ENCODE measurements at places on chromosomes 3 and 15.

- no peak for DNase-seq
Measured at GRCh38 chr3:65200310-65200970, 512.6 kb upstream of the ADAMTS9 start.

DNA sequence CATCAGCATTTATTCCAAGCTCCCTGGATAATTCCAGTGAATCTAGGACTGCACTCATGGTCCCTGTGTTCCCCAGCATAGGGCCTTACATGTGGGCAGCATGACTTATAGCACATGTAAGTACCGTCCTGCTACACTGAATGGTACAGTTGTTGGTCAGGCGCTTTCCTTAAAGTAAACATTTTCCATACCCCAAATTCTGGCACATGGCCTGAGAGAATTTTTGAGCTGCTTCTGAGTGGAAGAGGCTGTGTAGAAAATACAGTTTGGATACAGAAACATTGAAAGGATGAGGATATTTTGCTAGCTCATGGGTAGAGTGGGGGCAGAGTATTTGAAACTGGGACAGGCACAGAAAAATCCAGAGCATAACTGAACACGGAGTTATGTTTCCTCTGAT, 27.6 kb downstream of the CORO2B start:
- no peak for DNase-seq

- no peak for DNase-seq
Measured at GRCh38 chr3:39146611-39147591, 6.5 kb downstream of the CSRNP1 start.

DNA sequence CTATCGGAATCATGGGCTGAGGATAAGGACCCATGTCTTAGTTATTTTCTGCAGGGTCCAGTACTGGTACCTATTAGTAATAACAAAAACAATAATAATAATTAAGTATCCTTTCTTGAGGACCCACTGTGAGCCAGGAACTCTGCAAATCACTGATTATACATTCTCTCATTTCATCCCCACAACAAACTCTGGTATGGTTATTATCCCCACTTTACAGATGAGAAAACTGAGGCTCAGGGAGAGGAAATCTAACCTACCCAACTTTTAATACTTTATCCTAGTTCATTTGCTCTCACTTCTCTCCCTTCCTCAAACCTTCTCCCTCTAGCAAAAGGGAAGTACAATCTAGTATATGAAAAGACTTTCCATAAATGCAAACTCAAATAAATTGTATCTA, 528.4 kb upstream of the PROK2 start:
- no peak for DNase-seq

DNA sequence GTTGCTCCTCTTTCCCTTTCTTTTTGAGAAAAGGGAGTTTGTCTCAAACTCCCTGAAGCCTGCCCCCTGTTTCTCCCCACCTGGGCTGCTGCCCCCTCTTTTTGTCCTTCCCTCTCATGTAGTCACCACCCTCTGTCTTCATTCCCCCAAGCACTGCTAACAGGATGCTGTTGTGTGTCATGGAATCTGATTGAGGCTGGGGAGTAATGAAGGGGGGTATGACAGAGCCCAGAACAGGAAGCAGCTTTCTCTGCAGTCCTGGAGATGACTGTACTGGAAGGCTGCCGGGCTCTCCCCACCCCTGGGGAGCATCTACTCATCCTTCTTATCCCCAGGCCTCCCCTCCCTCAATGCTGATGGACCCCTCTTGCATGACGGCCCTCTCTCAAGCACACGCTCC, 181.6 kb downstream of the ABHD5 start:
- DNase-seq, result no peak

- DNase-seq, result no peak
Measured at GRCh38 chr3:188400494-188401243, 246.7 kb downstream of the LPP start.

DNA sequence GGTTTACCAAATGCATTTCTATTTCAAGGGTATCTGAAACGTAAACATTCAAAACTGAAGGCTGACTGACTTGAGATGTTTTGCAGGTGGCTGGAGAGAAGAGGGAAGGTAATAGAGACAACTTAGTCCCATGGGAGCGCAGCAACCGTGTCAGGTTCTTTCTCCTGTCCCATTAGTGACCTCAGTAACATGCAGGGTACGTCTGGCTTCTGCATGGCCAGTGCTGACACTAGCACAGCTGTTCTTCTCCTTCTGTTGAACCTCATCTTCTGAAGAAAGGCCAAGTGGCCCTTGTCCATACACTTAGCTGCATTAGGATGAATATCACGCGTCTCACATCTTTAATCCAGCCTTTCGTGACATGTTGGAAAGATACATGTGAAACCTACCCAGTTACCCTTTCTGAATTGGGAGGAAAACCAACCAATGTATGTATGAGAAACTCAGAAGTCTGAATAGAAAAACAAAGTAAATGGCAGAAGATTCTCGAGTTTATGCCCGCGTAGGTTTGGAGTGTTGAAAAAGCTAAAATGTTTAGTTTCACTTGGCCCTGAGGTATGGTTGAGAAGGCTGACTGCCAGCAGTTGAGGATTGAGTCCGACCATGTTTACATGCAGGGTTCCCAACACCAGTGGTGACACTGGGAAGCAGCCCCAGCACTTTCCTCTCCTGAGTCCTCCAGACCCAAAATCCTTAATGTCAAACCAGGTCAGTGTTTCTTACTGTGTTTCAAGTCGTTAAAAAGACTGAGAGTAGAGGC, 10.3 kb downstream of the NCBP2 start:
- no peak for DNase-seq

DNA sequence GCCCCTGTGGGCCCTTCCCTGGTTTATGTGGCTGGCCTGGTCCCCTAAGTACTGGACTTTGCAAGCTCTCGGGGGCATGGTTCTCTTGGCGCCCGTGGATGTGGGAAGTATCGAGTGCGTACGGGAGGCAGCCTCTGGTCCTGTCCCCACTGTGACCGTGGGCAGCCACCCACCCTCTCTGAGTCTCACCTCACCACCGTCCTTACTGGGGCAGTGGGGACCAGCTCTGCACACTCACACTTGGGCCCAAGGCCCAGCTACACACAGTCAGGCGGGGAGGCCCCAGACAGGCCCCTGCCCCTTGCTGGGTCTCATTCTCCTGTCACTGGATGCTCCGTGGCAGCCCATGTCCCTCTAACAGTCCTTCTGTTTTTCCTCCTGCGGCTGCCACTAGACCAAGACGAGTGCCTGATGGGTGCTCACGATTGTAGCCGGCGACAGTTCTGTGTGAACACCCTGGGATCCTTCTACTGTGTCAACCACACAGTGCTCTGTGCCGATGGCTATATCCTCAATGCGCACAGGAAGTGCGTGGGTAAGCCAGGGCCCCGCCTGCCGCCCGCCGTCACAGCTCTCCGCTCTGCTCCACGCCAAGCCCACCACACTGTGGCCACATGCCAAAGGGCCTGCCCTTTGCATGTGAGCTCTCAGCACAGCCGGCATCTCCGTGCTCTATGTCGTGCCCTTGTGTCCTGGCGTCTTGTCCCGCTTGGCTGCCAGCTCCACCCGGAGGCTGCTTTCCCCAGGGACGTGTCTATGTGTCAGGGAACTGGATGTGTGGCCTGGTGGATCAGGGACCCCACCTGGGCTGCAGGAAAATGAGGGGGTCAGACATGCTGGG, 72.7 kb downstream of the FBLN2 start:
- no peak for DNase-seq

DNA sequence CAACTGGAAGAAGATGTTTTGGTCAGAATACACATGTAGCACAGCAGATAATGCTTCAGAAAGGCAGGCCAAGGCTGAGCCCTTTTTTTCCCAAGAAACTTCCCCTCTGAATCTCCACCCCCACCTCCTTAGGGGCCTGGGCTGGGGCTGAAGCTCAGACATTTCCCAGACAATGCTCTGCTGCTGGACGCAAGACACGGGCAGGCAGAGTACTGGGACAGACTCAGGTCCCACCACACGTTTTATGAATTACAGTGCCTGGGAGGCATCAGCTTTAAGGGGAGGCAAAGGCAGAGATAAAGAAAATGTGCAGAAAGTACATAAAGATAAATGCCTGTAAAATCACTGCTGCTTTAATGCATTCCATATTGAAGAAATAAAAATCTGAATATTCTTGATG, 479.4 kb downstream of the ERC2 start:
- DNase-seq, result no peak

DNA sequence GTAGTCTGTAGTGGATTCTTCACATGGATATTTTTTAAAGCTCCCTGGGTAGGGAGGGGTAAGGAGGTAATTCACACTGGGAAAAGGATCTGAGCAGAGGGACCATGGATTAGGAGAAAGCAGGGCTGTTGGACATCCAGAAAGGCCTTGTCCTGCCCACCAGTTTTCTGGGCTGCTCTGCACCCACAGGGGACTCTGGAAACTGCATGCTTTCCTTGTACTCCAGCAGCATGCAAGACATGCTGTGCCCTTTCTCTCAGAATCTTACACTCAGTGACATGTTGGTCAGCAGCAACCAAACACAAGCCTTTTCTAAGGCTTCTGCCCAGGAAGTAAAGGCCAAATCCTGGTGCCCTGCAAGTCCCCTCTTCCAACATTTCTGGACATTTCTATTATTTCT, 2.5 kb upstream of the FBN1 start:
- no peak for DNase-seq

GRCh38 chr3:68817243-68817642, 115.1 kb downstream of the TAFA4 start:
- no peak for DNase-seq

- DNase-seq, result no peak
Measured at GRCh38 chr3:162398554-162398953, 901.9 kb downstream of the OTOL1 start.

DNA sequence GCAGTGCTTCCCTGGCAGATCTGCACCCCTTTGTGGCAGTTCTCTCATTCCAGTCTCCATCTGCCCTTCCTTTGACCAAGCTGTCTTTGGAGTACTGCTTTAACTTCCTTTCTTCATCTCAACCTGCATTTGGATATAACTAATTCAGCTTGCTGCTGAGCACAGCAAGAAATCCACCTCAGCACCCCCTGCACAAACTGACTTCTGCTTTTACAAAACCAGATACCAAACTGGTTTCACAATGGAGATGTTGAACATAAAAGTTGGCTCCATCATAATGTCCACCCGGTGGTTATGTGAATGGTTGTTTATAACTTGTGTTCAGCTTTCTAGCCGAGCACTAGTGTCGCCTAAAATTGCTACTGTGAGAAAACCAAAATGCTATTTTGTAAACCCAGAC, 341.1 kb upstream of the SEMA6D start:
- DNase-seq, result no peak

DNA sequence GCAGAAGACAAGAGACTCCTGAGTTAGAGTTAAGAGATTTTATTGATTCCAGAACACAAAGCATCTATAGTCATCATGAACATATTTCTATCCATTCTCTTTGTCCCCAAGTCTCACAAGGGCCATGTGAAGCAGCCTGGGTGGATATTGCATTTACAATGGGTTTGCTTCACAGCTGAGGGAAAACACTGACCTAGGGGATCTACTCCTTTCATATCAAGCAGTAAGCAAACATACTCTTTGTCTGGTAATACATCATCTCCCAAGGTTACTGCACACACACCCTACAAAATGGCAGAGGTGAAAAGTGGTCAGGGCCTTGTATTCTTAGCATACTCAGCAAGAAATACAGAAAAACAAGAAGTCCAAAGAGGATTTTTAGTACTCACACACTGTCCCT, 267.7 kb upstream of the BCHE start:
- no peak for DNase-seq

- no peak for DNase-seq
Measured at GRCh38 chr3:112908252-112908651, 61.6 kb upstream of the CD200R1L start.

DNA sequence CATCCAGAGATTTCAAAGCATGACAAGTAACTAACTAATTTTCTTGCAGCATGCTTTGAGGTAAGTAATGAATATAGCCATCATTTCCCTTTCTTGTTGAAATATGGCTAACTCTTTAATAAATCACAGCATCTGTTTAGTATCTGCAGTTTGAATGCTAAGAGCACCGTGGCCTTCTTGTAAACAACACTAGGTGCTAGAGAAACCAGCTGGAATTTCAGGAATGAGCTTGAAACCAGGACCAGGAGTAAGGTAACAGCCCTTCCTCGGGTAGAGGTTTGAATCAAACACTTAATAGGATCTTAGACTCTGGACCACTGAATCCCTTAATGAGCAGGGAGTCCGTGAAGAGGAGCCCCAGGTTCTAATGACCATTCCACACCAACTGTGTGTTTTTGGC, 13.6 kb downstream of the CALML4 start:
- no peak for DNase-seq

- DNase-seq, result peak; percentile 78
Measured at GRCh38 chr3:128075522-128076482, 23.6 kb downstream of the SEC61A1 start.

DNA sequence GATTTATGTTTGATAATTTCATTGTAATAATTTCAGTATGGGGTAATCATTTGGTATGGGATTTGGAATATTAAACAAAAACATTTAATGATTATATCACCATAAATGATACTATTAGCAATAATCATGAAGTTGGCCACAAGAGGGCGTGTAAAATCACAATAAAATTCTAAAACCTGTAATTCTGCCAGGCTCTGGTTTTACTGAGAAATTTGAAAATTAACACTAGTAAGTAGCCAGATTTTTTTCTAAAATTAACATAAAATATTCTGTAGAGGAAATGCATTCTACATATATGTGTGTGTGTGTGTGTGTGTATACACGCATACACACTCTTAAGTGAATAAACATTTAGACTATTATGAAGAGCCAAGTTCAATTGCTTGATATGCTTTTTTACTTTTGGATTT, 40.5 kb downstream of the FEZF2 start:
- no peak for DNase-seq

- no peak for DNase-seq
Measured at GRCh38 chr3:23723930-23724329, 81.8 kb upstream of the UBE2E1 start.

DNA sequence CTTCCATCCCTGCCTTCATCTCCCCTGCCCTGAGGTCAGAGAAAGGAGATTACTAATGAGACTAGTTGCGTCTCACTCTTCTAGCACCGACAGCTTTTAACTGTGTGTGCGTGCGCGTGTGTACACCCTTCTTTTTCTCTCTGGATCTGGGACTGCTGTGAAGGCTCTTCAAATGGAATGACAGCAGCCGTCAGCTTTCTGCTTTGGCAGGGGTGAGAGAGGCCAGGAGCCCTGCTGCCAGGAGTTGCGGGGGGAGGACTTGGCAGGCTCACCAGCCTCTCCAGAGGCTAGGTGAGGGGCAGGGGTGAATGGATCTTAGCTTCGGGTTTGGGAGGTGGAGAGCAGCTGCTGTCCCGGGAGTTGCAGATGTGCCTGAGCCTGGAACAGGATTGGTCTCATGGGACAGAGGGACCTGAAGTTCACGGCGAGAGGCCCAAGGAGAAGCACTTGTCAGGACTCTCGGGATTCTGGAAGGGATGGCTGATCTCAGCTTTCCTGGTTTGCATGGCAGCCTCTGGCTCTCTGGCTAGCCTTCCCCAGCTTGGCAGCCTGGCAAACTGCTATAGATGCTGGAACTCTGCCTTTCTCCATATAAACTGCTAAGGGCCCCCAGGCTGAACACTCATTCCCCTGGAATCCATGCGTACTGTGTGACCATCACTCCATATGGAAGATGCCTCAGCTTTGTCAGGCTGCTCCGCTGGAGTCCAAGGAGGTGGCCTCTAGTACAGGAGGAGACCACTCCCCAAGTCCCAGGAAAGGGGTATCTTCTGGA, 16.6 kb downstream of the TEX264 start:
- DNase-seq, result no peak

Data from T-helper 17 cell (primary cell).